ENCODE measurements at places on chromosomes 3 and 15.

DNA sequence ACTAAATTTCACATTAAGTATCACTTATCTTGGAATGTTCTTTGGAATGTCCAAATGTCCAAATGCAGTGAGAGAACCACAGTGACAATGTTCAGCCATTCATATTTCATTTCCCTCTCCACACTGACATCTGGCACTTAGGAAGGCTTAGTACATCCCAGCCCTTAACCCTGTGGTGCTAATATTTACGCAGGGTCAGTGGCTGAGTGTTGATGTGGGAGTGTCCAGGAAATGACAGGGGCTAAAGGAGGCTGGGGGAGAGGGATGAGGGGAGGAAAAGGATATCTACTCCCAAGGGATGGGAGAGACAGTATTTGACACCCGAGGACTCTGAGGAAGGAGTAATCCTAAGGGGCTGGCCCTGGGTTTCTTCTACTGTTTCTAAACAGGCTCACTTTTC lies 14.1 kb upstream of the CCR4 start:
- peak; percentile 30 for DNase-seq

DNA sequence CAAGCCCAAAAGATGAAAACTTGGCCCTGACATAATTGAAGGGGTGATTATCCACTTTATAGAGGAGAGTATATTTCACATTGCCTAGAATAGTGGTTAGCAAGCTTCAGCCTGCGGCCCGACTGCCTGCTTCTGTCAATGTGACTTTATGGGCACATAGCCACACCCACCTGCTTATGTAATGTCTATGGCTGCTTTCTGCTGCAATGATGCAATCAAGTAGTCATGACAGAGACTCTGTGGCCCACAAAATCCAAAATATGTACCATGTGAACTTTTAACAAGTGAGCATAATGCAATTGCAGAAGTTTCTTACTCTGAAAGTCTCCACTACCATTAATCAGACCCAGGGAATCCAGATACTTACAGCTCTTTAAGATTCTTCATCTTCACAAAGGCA lies 103.1 kb downstream of the LRIG1 start:
- DNase-seq, result no peak

DNA sequence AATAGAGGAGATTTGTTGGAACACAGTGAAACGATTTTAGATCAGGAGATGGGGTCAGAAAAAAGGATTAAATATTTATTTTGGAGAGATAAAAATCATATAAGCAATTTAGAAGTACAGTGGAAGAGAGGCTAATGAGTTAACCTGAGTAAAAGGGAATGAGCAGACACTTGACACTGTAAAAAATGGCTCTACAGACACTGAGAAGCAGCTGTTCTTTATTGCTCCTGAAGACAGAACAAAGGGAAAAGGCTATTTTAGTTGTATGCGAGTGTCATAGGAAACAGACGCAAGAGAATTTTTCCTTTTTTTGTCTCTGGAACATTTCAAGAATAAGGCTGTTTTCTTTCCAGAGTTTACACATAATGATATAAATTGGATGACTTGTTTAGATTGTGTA lies 34.3 kb downstream of the ASTE1 start:
- DNase-seq, result no peak

GRCh38 chr15:94047566-94047965 lies 183.8 kb upstream of the MCTP2 start:
- DNase-seq, result no peak

- DNase-seq, result no peak
Observed at GRCh38 chr15:35505809-35506208, 40.2 kb downstream of the DPH6 start.

GRCh38 chr3:152039887-152040286 lies 166.4 kb downstream of the SUCNR1 start:
- DNase-seq, result no peak

DNA sequence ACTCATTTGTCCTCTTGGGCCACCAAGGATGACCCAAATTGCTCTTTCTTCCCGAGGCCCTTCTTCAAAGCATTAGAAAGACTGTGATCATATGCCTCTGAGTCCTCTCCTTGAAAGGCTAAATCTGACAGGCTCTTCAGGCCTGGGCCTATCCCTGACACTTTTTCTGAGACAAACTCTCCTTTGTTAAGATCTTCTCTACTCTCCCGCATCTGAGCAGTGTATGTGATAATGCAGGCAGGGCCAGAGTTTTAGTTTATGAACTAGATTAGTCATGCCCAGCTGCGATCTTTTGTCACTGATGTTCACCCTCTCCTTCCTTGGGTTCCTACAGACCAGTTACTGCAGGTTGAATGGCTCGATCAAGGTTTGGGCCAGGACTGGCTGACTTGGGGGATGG lies 39.2 kb downstream of the MASP1 start:
- no peak for DNase-seq

DNA sequence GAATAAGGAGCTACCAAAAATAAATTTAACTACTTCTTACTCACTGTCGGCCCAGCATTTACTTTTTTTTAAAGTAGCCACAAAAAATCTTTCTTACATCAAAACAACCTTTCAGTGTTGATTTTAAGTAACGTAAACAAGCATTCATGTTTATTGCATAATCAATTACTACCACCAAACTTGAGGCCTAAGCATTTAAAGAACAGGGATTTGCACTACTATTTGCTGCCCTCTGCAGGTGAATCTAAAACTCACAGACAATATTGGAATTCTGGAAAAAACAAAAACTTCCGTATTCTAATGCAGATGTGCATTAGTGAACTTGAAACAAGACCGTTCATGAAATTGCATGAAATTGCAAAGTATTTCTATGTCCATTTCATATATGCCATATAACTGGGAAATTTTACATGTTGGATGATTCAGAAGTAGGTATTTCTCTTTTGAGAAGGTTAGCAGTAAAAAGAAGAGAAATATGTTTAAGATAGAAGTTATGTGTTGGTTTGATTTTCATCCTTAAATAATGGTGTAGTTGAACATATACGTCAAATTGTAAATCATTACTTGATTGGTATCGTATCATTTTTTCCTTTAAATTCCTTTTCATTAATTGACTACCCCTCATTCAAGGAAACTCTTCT lies 55.6 kb downstream of the CGGBP1 start:
- no peak for DNase-seq

GRCh38 chr3:196765454-196765853 lies 25.8 kb downstream of the PAK2 start:
- DNase-seq, result no peak

DNA sequence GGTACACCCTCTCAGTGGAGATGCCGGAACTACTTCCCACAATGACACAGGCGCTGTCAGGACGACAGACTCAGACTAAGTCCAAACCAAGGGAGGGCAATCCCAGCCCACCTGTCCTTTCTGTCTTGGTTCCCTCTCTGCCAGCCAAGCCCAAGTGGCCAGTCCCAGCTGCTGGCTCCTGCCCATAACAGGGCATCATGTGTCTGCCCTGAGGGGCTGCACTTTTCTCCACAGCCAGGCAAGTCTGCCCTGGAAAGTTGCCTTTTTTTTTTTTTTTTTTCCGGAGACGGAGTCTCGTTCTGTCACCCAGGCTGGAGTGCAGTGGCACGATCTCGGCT lies 20.0 kb upstream of the BCL2A1 start:
- no peak for DNase-seq

GRCh38 chr15:87704276-87704675 lies 552.3 kb downstream of the NTRK3 start:
- no peak for DNase-seq

DNA sequence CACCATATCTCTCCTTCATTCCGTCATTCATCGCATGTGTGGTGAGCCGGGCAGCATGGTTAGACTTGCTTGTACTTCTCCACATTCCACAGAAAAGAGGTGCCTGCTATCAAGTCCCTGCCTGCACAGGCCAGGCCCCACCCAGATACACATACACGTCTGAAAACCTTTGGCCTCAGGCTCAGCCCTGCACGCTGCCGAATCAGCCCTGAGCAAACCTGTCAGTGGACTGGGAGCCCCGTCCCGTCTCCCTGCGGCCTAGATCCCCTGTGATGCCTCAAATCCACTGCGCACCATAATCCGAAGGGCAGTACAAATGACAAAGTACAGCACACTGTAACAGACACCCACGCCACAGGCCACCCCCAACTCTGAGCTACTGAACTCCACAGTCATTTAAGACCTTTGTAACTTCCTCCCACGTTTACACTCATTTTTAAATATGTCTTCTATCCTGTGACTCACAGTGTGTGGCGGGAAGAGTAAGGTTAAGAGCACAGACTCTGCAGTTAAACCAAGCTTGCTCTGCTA lies 67.1 kb downstream of the MB21D2 start:
- no peak for DNase-seq

DNA sequence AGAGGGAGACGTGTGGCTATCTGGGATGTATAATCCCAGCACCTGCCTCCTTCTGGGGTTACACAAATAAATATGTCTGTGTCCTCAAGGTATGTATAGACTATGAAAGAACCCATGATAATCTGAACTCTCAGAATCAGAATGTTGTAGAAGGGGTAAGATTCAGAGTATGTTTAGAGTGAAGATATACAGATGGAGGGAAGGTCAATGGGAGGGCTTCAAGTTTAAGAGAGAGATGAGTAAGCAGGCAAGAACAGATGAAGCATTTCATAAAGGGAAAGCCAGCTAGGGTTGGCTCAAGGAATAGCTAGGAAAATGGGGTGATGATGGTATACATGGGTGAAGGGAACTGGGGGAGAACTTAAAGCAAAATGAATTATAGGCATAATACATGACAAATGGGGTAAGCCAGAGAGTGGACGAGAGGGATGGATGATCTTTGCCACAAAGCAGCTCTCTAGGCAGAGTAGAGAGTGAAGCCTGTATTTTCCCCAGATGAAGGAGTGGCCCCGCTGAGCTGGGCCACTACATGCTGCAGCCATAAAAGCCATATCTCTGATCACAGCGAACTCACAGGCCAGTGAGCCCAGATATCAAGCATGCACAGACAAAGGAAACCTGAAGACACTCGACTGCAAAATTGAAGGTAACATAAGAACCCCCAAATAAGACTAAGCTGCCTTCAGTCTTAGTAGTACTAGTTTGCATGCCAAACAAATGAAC lies 15.9 kb upstream of the ZBTB38 start:
- DNase-seq, result no peak

DNA sequence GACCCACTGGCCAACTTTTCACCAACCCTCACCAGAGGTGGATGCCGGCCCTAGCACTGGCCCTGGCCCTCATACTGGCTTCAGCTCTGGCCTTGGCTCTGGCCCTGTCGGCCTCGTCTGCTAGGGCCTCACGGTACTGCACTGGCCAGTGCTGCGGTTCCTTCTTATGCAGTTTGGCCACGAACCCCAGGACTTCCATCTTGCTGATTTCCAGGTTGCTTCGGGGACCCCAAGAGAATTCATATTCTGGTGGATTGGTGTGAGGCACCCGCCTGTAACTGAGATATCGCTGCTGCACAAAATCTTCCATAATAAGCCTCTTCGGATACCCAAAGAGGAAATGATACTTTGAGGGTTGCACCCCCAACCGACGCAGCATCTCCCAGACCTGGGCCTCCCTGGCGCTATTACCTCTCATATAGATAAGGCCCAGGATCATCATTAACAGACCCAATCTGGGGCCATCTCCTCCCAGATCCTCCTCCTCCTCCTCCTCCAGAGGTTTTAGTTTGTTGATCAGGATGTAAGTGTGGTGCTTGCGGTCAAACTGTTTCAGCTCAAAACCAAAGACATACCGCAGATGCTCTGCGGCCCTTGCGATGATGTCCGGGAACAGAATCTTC lies 883 bp downstream of the MAGEF1 start:
- no peak for DNase-seq

GRCh38 chr3:151085889-151086483 lies 522 bp downstream of the MED12L start:
- peak; percentile 16 for DNase-seq

DNA sequence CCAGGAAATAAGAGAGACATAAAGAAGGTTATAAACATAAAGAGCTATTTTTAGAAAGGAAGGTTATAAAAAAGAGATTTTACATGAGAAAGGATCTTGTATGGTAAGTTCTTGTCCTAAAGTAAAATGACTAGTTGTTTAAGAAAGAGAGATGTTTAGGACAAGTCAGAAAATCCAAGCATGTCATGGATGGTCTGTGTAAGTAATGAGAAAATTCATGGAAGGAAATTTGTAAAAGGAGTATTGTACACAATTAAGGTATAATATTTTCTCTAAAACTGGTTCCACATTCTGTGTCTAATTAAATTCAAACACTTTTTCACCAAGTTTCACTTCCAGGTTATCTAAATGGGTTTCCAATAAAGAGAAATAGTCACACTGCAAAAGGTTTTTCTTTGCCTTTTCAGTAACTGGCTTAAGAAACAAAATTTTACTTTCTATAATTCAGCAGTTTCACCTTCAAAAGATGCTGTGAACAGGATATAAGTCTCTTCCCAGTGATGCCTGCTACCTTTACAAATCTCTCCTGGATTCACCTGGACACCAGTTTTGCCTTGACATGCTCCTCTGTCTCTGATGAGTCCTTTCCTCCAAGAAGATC lies 455.7 kb downstream of the ZIC1 start:
- DNase-seq, result no peak

DNA sequence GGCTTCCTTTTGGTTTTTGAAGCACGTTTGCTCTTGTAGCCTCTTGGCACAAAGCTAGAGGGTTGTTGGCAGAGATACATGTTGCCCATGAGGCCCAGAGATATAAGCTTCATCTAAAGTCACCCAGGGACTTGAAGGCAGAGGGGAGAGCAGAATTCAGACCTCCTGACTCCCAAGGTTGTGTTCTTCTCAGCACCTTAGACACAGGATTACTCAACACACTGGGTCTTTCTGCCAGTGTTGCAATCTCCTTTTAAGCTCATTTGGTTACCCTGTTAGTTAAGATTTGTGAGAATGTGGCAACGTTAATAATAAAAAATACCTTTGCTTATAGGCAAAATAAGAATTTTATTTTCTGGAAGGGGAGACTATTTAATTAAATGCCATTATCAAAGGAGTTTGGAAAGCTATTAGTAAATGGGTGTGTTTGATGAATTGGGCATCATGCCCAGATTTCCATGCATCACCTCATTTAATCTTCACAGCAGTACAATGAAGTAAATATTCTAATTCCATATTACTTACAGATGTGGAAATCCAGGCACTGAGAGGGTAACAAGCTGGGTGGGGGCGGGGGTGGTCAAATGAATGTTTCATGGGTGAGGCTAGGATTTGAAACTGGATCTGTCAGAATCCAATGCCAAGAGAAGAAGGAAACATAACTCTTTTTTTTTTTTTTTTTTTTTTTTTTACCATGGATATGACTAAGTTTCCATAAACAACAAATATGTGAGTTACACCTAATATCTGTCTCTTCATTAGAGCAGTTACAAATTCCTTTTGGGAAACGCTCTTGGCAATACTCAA lies 183.3 kb downstream of the NR1D2 start:
- no peak for DNase-seq

GRCh38 chr3:133447750-133448477 lies 48.1 kb downstream of the BFSP2 start:
- no peak for DNase-seq

GRCh38 chr15:34206011-34206410 lies 3.9 kb downstream of the KATNBL1 start:
- DNase-seq, result no peak

- DNase-seq, result no peak
Observed at GRCh38 chr3:76367281-76367680, 581.9 kb upstream of the ZNF717 start.

DNA sequence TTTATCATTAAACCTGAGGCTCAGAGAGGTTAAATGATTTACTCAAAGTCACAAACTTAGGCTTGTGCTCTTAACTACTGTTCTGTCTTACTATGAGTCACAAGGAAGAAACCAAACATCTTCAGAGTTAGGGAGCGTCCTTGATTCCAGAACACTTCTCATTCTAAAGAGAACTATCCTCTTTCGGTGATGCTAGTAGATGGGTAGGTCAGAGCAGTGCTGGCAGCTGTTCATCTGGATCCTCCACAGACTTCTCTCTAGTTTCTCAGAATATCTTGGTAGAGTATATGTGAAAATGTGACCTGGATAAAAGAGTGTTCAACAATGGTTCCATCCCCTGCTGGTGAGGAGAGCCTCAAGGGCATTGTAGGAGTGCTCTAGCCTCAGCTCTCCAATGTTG lies 3.3 kb downstream of the ARL6IP5 start:
- no peak for DNase-seq
